OCI-LY7 (cell line): ENCODE measurements at places on chromosomes 13 and 19. TPM values are rescaled to one million over a fixed set of nuclear protein-coding genes. Genes with fewer than 3 reads are reported as not detected.

GRCh38 chr19:3183721-3184641 is 1.7 kb upstream of the NCLN start:
- DNase-seq: no peak

GRCh38 chr13:33452873-33453517 is 167.4 kb upstream of the STARD13 start:
- no peak for DNase-seq

- no peak for DNase-seq
Observed at GRCh38 chr19:12052091-12052496, 667 bp downstream of the ZNF878 start.

DNA sequence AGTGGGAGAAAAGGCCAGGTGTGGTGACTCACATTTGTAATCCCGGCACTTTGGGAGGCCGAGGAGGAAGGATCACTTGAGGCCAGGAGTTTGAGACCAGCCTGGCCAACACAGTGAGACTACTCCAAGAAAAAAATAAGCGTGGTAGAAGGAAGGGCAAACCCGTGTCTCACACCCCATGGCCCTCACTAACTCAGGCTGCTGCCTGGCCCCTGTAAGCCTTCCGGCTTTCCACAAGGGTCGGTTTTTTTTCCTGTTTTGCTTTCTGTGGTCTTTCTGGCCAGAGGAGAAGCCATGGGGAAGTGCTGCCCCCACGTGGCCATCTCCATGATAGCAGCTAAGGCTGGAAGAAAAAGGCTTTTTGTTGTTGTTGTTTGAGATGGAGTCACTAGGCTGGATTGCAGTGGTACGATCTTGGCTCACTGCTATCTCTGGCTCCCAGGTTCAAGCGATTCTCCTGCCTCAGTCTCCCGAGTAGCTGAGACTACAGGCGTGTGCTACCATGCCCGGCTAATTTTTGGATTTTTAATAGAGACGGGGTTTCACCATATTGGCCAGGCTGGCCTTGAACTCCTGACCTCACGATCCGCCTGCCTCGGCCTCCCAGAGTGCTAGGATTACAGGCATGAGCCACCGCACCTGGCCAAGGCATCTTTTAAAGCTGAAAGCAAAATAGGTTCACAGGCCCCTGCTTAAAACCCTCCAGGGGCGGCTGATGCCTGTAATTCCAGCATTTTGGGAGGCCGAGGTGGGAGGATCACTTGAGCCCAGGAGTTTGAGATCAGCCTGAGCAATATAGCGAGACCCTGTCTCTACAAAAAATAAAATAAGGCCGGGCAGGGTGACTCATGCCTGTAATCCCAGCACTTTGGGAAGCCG is 7.5 kb upstream of the ARHGEF18 start:
- DNase-seq: peak; percentile 94

GRCh38 chr13:110017379-110017778 is 231.0 kb upstream of the IRS2 start:
- no peak for DNase-seq

GRCh38 chr13:43221611-43222010 is 198.2 kb downstream of the DNAJC15 start:
- DNase-seq: no peak

DNA sequence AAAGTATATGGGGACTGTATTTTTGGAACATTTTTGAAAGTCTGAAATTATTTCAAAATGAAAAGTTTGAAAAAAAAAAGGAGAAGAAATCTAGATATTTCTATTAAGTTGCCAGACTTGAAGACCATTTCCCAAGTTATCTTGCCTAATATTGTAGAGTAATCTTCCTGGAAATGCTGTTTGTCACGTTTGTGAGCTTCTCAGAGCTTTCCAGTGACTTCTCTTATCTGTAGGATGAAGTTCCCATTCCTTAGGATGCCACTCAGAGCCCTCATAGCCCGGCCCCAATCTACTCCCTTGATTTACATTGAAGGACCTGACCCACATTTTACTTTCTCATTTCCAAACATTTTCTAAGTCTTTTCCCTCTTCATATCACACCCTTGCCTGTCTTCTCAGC is 23.6 kb downstream of the CEACAM8 start:
- no peak for DNase-seq

DNA sequence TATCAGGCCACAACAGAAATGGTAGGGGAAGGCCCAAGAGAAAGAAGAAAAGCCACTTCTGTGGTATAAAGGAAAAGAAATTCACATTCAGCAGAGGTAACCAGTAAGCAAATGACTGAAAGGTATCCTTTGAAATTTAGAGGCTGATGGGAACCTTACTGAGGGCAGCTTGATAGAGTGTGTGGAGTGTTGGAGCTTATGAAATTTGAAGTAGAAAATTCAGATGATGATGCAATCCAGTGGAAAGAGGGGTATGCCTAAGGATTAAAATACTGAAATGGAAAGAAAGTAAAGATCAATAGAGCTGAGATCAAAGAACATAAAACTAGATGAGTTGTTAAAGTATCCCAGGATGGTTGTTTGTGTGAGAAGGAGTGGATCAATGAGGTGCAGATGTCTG is 42.8 kb upstream of the RFXAP start:
- DNase-seq: no peak

GRCh38 chr13:99484473-99484872 is 16.8 kb upstream of the TM9SF2 start:
- no peak for DNase-seq

- no peak for DNase-seq
Observed at GRCh38 chr19:51440052-51440451, 18.2 kb downstream of the SIGLEC8 start.

DNA sequence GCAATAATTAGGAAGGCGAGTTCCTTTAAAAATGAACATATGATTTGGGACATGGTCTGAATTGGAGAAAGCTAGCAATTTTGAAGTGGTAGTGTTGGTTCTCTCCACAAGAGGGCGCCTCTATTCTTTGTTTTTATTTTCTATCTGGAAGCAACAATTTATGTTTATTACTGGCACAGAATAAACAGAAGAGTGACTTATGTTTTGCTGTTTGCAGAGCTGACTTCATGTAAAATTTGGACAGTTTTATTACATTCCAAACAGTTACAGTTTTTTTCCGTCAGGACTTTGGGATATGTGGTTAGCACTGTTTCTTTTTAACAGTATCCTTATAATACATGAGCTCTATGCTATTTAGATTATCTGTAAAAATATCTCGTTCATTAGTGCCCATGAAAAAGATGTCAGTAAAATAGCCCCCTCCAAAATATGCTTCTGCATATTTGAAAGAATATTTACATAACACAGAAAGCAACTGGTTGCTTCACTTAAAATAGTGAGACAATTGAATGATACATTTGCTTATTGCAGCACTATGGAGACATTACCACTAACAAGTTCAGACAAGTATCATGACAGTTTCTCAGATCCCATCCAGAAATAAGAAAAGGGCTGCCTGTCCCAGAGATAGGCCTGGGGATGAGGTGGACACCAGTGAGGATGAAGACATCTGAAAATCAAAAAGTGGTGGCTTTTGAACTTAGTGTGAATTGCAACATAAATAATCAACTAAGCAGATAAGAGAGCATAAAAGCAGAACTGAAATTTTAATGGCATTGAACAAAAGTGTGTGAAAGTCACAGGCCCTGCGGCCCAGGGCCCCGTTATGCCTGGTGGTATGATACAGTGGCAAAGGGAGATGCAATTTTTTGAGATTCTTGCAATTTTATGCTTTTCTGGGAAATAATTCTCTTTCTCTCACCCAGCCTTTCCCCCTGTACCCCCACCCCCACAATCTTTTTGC is 32.3 kb upstream of the FGF9 start:
- DNase-seq: peak; percentile 40

DNA sequence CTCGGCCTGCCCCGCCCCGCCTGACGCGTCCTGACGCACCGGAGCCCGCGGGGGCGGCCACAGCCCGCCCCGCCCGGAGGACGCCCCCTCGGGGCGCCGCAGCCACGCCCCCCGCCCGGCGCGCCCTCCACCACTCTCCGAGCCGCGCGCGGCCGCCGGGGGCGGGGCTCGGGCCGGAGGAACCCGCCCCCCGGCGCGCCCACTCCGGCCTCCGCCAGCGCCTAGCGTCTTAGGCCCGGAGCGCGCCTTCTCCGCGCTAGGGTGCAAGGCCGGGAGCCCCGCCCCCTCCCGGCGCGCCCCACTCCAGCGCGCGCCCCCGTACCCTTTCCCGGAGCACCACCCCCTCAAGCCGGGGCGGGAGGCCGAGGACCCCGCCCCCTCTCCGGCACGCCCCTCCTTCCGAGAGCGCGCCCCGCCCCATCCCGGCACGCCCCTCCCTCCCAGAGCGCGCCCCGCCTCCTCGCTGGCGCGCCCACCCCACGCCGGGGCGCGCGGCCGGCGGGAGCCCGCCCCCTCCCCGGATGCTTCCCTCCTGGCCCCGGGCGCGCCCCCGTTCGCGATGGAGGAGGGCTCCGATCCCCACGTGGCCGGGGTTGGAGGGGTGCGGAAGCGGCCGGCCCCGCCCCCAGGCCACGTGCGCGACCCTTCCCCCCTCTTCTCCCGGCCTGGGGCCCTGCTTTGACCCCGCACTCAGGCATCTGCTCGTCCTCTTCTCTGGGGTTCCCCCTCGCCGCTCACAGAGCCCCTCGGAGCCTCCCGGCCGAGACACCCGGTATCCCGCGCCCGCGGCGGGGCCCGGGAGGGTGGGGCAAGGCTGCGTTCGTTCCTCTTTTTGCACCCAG is 480 bp upstream of the KLF16 start:
- DNase-seq: peak; percentile 97

DNA sequence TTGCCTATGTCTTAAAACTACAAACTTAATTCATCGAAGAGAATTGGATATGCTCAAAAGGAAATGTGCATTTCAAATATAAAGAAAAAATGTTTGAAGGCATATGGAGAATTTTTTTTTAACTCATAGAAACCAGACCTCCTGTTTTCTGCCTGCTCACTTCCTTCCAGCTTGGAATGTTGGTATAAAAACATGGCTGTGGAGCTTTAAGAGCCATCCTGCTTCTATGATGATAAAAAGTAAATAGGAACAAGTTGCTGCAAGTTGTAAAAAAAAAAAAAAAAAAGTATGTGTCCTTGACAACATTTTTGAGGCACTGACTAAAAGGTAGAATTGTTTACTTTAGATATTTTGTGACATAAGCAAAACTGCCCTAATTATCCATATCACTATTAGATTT is 1230.7 kb downstream of the PCDH9 start:
- no peak for DNase-seq

DNA sequence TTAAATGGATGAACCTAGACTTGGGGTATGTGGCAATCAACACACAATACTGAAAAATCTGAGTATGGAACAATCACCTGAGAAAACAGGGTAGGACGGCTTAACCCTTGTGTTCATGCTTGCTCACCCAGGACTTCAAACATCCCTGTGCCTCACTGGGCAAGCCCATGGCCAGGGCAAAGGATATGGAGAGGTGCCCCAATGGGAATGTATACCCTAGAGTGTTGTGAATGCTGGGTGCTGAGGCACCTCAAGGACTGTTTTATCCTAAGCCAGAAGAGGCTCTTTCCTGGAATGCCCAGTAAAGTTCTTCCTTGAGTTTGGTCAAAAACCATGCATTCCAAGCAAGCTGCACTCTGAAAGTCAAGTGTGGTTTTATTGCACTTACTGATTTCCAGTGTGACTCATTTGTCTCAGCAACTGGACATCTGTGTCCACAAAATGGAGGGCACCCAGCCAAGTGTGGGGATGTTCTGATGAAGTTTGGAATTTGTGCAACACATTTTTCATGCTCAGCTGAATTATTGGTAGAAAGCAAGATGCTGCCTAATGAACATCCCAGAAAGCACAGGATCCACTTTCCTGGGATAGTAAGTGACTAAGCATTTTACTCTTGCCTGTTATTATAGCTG is 531.3 kb downstream of the RFC3 start:
- no peak for DNase-seq

DNA sequence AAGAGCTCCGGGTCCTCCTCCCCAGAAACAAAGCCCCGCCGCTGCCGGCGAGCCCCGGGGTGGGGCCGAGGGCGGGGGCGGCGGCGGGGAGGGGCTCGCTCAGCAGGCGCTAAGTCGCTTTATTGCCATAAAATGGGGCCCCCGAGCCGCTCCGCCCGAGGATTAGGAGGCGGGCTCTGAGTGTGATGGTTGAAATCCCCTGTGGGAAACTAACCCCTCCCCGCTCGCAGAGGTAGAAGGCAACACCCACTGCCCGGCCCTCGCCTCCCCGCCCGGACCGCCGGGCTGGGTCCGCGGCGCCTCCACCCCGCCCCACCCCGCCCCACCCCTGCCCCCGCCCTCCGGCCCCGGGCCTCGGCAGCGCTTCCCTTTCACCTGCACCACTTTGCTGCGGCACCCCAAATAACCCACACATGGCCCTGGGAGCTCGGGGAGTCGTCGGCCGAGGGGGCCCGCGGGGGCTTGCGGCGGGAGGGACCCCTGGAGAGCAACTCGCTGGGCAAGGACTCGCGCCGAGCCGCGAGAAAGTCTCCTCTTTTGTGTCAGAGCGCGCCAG is at the start of gene KLF12:
KLF12 (minus strand) TSS at position 184 of the 556 bp plus-strand sequence.
- peak; percentile 97 for DNase-seq

- DNase-seq: no peak
Observed at GRCh38 chr19:4904481-4904880, 1.8 kb upstream of the ARRDC5 start.

- no peak for DNase-seq
Observed at GRCh38 chr13:34967851-34968562, 25.9 kb downstream of the NBEA start.

DNA sequence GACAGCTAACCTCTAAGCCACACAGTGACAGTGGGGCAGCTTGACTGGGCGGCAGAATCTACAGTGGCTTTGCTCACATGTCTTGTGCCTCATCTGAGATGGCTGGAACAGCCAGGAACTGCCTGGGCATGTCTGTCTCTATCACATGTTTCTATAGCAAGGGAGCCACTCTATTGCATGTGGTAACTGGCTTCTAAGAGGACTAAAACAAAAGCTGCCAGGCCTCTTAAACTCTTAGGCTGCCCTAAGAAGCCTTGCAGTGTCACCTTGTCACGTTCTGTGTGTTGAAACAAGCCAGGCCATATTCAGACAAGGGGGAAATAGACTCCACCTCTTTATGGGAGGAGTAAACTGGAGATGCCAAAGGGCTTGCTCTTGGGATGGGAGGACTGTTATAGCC is 122.9 kb upstream of the MAB21L1 start:
- DNase-seq: no peak

Gene ARHGEF18
- 55.2 and 59.3 TPM in 2 replicates for total RNA-seq

Gene NANOS2
- not detected in 2 replicates for total RNA-seq

Gene TSHZ3
- not detected in 2 replicates for total RNA-seq

Gene IGFL1
- not detected in 2 replicates for total RNA-seq

Gene FBXO17
- total RNA-seq: not detected in 2 replicates

Gene SLC25A42
- 23.4 and 25.2 TPM in 2 replicates for total RNA-seq
